Pulmonary artery endothelial cell (primary cell): ENCODE measurements at places on chromosomes 13 and 19.
A peak's percentile ranks its signal among the peaks of the same experiment; 100 is the strongest.

DNA sequence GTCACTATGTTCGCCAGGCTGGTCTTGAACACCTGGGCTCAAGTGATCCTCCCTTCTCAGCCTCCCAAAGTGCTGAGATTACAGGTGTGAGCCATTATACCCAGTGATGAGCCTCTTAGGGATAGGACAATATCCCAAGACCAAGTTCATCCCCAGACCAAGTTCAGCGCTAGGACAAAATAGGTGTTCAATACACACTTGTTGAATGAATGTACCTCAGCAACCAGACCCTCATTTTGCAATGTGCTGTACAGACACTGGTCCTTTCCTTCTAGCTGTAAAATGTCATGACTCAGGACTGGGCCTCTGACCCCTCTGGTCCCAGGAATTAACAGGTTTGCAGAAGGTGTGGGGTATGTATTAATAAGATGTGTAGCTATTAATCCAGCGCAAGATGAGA is 246.0 kb downstream of the TSHZ3 start:
- no peak for DNase-seq

- no peak for DNase-seq
Observed at GRCh38 chr13:37685206-37685605, 86.6 kb upstream of the POSTN start.

- peak; percentile 55 for DNase-seq
Observed at GRCh38 chr19:19490214-19490968, 25.0 kb downstream of the TSSK6 start.

DNA sequence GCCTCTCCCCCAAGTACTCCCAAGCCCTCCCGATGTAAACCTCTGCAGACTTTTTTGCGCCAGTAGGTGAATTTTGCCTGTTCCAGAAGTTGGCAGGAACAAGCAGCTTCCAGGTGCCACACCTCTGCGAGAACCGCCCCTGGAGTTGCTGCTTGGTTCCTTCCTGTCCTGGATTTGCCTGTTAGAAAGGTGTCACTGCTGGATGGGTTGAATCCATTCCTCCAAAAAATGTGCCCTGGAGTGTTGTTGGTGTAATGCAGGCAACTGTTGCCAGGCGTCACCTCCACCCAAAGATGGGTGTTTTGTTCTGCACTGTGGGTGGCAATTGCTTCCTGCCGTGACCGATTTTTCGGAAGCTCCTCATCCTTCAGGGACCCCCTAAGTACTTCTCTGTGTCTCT is 5.7 kb downstream of the PGPEP1 start:
- no peak for DNase-seq

GRCh38 chr13:110965038-110965754 is 50.3 kb upstream of the ANKRD10 start:
- DNase-seq, result no peak

GRCh38 chr13:112980434-112980833 is 11.4 kb downstream of the MCF2L start:
- no peak for DNase-seq

- no peak for DNase-seq
Observed at GRCh38 chr13:95452375-95452774, 100.1 kb upstream of the CLDN10 start.

GRCh38 chr13:94329277-94329676 is 150.2 kb downstream of the DCT start:
- no peak for DNase-seq

GRCh38 chr13:98761986-98762616 is 9.6 kb upstream of the SLC15A1 start:
- no peak for DNase-seq

- no peak for DNase-seq
Observed at GRCh38 chr19:19137556-19138108, 646 bp downstream of the TMEM161A start.

- no peak for DNase-seq
Observed at GRCh38 chr13:51626749-51627148, 42.5 kb downstream of the WDFY2 start.

DNA sequence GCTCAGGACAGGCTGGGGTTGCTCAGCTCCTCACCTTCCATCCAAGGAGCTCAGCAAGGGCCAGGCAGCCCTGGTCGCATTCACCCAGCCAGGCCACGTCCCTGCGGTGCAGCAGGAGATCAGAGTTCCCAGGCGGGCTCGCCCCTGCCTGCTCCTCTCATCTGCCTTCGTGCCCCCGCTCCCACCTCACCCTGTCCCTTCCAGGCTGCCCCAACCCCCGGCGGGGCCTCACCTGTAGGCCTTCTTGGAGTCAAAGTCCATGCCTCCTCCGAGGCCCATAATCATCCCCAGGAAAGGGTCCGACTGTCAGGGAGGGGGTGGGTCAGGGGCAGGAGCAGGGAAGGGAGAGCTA is 1.3 kb upstream of the RINL start:
- DNase-seq, result no peak

DNA sequence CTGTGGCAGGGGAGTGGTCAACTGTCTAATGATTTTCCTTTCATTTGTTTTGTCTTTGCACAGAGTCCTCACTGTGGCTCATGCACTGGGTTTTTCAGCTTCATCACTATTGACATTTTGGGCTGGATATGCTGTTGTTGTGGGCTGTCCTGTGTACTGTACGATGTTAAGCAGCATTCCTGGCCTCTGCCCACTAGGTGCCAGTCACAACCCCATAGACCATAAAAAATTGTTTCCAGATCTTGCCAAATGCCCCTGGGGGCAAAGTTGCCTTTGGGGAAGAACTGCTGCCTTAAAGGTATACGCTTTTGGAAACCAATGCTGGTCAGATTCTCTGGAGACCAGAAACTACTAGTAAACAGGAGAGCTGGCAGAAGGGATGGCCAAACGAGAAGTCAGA is 310.4 kb downstream of the SPRY2 start:
- no peak for DNase-seq

DNA sequence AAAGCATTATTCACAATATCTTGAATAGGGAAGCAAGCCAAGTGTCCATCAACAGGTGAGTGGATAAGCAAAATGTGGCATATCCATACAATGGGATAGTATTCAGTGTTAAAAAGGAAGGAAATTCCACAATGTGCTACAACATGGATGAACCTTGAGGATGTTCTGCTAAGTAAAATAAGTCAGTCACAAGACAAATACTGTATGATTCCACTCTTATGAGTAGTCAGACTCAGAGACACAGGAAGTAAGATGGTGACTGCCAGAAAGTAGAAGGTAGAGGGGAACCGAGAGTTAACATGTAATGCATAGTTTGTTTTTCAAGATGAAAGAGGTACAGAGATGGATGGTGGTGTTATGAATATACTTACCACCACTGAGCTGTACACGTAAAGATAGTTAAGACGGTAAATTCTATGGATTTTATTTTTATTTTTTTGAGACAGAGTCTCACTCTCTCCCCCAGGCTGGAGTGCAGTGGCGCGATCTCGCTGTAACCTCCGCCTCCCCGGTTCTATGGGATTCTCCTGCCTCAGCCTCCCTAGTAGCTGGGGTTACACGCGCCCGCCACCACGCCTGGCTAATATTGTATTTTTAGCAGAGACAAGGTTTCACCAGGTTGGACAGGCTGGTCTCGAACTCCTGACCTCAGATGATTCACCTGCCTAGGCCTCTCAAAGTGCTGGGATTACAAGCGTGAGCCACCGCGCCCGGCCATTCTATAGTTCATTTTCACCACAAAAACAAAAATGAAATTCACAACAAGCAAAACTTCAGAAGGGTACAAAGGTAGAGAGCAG is 1.0 kb upstream of the CHAMP1 start:
- DNase-seq, result no peak

DNA sequence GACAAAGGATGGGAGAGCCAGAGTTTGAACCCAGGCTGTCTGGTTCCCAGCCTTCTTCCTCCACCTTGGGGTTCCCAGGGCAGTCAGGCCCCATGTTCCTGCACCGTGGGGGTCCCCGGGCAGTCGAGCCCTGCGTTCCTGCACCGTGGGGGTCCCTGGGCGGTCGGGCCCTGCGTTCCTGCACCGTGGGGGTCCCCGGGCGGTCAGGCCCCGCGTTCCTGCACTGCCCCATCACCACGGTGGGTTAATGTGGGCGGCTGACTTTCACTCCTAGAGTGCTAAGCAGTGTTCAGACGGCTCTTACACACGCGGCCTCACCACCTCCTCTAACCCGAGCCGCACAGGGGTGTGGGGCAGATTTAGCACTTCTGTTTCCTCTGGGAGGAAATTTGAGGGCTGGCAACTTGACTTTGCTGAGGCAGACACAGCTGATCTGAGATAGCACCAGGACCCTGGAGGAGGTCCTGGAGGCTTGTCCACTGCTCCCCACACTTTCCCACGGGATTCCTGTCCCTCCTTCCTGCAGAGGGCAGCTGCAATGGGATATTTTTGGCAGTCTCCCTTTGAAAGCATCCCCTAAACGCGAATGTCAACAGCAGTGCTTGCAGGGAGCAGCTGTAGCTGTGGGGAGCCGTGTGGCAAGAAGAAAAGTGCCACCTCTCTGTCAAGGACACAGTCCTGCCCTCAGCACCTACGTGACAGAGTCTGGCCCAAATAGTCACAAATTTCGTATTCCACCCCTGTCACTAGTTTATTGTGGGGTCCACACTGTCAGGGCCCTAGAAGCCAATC is 239.4 kb downstream of the TEX29 start:
- no peak for DNase-seq

DNA sequence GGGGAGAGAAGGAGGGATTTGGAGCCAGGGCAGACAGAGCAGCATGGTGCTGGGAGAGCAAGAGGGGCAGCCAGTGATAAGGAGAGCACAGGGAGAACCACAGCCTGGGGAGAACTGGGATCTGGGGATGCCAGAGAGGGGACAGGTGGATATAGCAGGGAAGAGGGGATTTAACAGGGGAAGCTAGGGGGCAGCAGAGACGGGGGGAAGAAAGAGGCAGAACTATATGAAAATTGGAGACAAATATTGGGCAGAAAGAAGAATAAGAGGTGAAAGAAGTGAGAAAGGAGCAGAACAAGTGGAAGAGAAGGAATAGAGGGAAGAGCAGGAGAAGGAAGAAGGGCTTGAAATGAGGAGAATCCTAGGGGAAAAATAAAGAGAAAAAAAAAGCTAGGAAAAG is 6.5 kb upstream of the ZNF528 start:
- no peak for DNase-seq

GRCh38 chr19:4350111-4350510 is 6.7 kb downstream of the MPND start:
- DNase-seq, result no peak

GRCh38 chr13:46885018-46885417 is 11.8 kb downstream of the HTR2A start:
- no peak for DNase-seq

DNA sequence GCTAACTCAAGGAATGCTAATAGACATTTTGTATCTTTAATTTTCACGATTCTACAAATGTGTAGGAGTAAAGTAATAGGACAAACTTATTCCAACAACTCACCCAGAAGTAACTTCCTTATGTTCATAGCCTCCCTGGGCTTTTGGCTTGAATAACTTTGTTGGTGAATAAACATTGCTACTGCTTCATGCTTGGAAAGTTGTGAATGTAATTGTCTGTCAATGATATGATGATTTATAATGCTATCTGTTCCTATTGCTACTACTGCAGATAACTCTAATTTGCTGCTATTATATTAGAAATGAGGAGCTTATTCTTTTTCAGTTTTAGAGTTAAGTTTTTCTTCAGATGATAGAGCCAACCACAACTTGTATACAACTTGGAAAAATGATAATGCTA is 307.7 kb downstream of the PCDH9 start:
- no peak for DNase-seq

GRCh38 chr19:7887408-7888144 is 734 bp upstream of the LRRC8E start:
- no peak for DNase-seq

- DNase-seq, result peak; percentile 22
Observed at GRCh38 chr13:76600081-76600480, 286.1 kb downstream of the KCTD12 start.

DNA sequence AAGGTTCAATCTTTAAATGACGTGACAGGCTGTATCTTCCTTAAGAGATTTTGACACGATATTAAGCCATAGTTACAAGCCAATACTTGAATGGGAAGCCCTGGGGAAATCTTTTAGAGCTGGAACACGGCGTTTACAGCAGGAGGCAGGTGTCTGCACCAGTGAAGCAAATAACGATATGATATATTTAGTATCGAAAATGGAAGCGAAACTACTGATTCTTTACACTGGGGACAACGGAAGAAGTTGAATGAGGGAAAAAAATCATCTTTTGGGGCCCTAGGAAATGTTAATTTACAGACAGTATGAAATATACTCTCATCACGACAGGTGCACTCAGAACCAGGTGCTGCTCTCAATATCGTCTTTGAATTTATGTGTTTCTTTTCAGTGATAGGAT is 793.9 kb upstream of the PCDH20 start:
- no peak for DNase-seq

DNA sequence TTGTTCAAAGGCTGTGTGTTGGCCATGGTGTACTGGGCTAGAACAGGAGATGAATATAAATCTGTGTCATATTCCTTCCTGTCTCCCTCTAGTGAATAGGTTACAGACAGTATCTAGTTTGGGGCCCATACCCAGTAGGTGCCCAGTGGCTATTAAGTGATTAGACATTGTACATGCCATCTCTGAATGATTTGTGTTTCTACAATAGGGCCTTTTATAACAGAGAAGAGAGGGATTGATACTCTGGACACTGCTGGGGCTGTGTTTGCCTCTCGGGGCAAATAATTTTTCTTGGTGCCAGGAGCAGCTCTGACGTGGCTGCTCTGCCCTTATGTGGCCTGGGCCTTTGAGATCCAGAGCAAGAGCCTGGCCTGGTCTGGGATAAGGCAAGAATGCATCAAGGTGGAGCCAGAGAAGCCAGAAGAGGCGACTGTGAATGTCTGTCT is 403.1 kb downstream of the SPRY2 start:
- DNase-seq, result no peak

- DNase-seq, result no peak
Observed at GRCh38 chr13:100090861-100091260, 2.0 kb downstream of the PCCA start.

DNA sequence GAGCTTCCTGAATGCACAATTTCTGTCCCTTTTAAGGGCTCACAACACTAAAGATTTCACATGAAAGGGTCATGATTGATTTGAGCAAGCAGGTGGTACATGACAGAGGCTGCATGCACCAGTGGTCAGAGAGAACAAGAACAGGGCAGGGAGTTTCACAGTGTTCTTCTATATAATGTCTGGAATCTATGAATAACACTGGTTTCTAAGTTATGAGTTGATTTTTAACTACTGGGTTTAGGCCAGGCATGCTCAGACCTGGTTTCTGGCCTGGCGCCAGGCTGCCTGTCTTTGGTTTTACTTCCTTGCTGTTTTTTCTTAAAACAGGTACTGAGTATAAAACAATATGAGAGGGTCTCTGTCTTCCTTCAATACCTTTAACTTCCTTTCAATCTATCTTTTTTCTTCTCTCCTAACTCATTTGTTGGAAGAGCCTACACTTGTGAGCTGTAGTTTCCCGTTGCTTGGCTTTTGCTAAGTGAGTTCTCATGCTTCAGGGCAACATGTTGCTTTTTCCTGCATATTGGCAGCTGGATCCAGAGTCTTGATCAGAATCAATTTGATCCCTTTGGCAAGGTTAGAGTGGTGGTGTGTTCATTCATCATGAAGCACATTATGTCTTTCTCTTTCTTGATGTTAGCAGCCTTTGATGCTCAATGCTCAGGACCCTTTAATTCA is 38.5 kb upstream of the FGF14 start:
- no peak for DNase-seq
